ENCODE measurements at places on chromosomes 6 and 20.
A peak's percentile ranks its signal among the peaks of the same experiment; 100 is the strongest.

GRCh38 chr6:135546206-135546605, 48.7 kb upstream of the AHI1 start:
- DNase-seq: no peak

DNA sequence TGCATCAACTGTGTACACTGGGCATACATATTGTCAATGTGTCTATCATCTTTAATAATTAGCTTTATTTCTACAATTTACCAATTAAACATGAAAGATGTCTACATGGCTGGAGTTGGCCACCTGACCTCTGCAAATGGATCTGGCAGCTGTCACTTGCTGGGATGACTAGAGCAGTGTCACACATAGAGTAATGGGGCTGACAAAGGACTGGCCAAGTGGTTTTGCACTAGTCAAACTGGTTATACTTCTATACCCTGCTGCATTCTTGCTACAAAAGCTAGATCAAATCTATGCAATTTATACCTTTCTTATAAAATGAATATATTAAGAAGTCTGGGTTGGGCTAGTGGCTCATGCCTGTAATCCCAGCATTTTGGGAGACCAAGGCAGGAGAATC, 99.3 kb downstream of the SESN1 start:
- DNase-seq: no peak

- no peak for DNase-seq
Measured at GRCh38 chr6:117142142-117142541, 123.2 kb upstream of the VGLL2 start.

DNA sequence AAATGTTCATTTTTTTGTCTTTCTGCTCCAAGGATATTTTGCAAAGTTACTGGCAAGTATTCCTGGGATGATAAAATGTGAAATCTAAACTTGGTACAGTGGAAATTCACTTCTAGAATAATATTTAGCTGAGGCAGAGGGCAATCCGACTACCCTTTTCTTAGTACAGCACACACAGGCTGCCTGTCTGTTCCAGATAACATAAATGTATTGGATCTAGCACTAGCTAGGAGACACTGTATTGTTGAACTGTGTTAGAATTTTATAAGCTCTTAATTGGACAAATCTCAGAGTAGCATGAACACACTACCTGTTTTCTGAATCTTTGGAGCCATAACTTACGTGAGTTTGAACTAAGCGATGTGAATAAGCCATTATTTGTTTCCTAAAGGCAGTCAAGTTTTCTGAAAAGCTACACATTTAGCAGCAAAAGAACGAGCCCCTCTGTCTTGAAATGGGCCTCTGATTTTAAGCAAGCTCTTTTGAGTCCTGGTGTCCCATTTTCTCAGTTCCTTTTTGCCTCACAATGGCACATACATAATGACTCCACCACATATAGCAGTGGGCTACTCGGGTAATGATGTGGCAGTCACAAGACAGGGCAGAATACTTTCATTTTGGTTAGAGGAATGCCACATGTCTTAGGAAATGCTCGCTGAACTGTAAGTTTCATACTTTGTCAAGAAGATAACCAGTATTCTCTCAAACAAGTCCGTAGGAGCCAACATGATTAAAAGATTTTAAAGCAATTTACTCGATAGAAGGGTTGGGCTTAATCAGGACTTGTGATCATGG, 116.5 kb upstream of the ESR1 start:
- DNase-seq: peak; percentile 58

- peak; percentile 64 for DNase-seq
Measured at GRCh38 chr6:17167327-17167979, 65.6 kb downstream of the STMND1 start.

- DNase-seq: no peak
Measured at GRCh38 chr6:11462742-11463397, 74.7 kb upstream of the TMEM170B start.

GRCh38 chr6:137673603-137674002, 179.4 kb upstream of the OLIG3 start:
- no peak for DNase-seq

DNA sequence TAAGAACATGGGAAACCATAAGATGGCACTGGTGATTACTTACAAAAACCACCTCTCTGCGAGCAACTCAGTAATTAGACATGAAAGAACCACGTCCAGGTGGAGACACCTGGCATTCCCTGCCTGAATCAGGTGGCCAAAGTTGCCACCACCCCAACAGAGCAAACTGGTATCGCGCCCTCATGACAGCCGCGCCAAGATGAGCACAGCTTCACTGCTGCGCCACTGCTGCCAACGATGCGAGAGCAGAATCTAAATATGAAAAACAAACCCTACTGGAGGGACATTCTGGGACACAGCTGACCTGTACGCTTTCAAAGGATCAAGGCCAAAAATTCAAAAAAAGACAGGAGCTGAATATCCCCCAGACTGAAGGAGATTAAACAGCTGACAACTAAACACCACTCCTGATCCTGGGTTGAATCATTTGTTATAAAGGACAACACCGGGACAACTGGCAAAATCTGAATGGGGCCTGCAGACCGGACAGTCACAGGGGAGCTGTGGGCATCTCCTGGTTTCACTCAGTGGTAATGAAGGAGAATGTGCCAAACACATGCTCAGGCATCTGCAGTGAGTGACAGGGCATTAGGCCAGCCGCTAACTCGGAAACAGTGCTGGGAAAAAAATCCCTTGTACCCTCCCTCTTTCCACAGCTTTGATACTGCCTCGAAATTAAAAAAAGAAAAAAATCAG, 17.4 kb downstream of the CST7 start:
- no peak for DNase-seq

DNA sequence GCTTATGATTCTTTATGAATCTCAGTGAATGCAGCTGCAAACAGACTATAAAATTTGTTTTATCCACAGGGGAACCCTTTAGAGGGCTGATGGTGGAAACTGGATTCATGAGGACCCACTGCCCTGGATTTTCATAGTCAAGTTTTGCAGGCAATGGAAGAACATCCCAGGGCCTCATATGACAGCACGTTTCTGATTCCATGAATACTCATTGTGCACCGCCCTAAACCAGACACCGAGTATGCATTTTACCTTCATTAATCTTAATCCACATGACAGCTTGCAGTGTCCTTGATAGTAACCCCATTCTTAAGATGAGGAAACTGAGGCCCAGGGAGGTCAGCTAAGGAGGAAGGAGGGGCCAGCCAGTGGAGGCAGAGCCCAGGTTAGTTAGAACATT, 270.4 kb downstream of the PREX1 start:
- DNase-seq: no peak

DNA sequence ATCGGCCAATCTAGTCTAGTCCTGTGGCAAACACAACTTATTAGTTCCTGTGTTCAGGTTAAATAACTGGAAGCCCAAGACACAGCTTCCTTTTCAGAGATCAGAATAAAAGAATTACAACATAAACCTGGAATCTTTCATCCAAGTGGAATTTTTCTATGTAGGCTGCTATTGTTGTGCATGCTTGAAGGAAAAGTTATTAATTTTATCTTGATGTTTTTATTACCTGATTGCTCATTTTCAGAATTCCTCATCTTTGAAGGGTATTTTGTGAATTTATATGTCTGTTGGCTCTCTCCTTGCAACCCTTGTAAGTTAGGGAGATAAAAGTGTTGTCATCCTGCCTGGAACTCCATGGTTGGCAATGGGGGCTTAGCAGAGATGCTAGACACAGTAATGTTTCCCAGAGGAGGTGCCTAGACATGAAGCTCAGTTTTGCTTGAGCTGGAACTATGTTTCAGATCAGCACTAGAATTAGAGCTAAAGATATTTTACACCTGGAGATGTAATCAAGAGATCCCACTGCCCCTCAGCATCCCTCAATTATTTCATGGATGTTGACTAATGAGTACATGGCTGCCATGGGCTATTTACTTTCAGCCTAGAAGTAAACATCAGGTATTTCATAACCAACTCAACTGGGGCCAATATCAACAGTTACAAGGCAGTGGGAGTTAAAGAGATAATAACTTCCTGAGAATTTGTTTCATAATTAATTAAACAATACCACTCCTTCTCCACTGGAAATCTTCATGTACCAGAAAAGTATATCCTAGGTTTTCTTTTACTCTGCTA, 367.0 kb upstream of the MARCKS start:
- peak; percentile 73 for DNase-seq

DNA sequence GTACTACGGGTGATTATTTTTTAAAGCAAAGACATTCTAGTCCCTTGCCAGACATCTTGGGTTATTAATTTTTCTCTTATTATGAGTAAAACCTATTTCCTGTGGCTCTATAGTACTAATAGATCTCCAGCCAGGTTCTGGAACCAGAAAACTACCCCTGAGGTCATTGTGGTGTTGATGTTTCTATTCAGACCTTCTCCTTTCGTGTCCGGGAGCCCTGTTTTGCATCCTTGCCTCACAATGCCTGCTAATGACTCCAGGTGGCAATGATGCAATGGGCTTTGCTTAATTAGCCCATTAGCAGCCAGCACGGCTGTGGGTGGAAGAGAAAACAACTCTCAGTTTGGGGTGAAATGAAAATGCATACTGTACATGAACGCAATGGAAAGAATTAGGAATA, 62.9 kb upstream of the ARG1 start:
- no peak for DNase-seq

DNA sequence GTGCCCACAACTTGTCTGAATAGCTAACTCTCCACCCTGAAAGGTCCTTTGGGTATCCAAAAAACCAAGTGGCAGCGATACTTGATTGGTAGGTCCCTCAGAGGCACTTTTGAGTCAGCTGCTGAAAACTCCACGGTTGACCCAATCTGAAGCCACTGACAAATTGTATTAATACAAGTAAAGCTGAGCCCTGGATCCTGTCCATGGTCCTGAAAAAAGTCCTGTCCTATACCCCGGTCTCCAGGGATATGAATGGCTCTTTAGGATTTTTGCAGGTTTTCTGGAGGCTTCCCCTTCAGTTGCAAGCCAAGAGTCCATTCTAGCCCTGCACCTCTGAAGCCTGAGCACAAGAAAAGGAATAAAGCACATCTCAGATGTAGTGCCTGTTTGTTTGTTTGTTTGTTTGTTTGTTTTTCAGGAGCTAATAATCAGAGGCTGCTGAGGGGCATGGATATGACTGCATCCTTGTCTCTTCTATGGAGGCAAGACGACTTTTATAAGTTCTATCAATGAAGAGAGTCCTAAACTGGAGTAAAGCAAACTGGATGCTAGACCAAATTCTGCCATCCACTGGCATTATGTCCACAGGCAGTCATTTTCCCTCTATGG, 1.7 kb upstream of the SLC12A5 start:
- DNase-seq: peak; percentile 47

DNA sequence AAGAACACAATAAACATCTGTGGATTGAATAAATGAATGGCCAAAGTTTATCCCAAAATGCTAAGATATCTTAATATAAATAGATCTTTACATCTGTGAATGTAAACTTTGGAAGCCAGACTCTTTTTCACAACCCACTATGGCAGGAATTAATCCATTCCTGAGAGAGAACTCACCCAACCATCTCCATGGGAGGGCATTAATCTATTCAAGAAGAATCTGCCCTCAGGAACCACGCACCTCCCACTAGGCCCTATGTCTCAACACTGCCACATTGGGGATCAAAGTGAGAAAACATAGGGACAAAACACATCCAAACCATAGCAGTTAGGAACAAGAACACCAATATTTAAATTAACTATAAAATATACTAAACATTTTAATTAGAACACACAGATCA, 3.4 kb downstream of the UBE3D start:
- peak; percentile 65 for DNase-seq

GRCh38 chr6:40819182-40819834, 219.7 kb downstream of the UNC5CL start:
- DNase-seq: peak; percentile 17

GRCh38 chr20:53763707-53764414, 170.2 kb upstream of the ZNF217 start:
- peak; percentile 58 for DNase-seq

DNA sequence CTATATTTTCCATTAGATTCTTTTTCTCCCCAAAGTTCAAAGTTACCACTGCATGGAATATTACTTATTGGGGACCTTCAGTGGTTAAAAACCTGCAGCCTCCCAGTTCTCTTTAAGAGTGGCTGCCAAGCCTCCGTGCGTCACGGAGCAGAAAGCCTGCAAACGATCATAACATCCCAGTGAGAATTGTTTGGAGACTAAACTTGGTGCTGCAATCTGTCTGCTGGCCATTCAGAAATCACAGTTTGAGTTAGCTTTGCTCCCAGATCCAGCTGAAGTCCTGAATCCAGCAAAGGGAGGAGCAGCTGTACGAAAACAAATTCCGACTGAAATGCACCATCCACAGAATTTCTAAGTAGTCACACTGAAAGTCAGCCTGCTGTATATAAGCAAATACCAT, 213.5 kb upstream of the PDE10A start:
- peak; percentile 17 for DNase-seq

DNA sequence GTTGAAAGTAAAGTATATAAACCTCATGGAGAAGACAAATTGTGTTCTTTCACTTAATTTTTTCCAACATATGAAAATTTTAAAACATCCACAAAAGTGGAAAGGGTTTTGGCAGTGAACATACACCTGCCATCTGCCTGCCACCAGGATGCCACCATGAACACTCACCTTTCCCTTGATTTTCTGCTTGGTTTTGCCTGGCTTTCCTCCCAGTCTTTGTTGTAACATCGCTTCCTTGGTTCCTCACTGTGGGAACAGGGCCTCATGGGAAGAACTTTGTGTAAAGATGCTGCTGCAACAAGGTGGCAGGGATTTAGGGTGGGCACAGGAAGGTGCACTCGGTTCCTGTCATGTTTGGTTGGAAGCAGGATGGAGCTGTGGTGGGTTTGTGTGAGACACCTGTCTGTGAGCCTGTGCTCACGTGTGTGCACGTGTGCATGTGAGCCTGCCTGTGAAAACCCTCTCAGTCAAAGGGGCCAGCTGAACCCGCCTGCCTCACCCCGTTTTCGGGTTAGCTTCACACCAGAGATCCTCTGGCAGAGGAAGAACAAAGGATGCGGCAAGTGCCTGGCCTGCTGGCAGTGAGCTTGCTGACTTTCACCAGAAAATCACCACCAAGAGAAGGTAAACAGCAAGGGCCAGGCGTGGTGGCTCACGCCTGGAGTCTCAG, 11.0 kb upstream of the RBM38 start:
- DNase-seq: no peak

DNA sequence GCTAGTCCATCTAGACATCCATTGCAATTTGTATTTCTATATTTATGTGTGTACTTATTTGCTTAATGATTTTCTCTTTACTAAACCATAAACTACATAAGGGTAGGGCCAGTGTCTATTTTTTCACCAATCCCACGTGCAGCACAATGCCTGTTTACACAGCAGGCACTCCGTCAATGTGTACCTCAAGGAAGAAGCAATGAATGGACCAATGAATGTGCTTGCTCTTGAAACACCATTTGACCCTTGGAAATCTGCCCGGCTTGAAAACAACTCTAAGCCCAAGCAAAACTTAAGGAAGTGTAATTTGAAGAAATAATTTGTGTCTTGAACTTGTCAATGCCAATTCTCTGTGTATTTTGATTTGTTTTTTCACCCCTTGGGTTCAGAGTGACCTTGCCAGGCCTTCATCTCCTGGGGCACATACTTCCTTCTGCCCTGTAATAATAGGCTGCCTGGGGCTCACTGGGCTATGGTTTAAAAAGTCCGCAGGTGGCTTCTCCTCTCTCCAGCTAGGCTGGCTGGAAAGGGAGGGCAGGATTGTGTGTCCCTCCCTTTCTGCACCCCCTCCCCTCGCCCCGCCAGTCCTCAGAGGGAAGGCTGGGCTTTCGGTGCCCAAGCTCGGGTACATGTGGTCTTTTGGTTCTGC, 140.8 kb upstream of the ARMC2 start:
- no peak for DNase-seq

GRCh38 chr6:163720005-163720404, 305.5 kb downstream of the QKI start:
- DNase-seq: no peak

Data from AG10803 (cell line).